ENCODE measurements at places on chromosomes 5 and 9. TPM values are rescaled to one million over a fixed set of nuclear protein-coding genes. Genes with fewer than 3 reads are reported as not detected.

The SVEP1 gene
- not detected for polyA plus RNA-seq

- no peak for DNase-seq
- H3K4me1 ChIP-seq = no peaks in the 10 kb centered on the region
- no peaks in the 10 kb centered on the region for H3K27me3 ChIP-seq
- H3K27ac ChIP-seq = no peak overlapping the region
- no peak overlapping the region for H3K4me3 ChIP-seq
These were observed 182.7 kb downstream of the SMC2 start for GRCh38 chr9:104276709-104277245.

The FLT4 gene
- polyA plus RNA-seq = 0.64 TPM

The NACC2 gene
- polyA plus RNA-seq = 0.92 TPM

GRCh38 chr5:40397976-40398375, 281.7 kb upstream of the PTGER4 start:
- no peaks in the 10 kb centered on the region for H3K27me3 ChIP-seq
- H3K36me3 ChIP-seq = no peaks in the 10 kb centered on the region
- no peak overlapping the region for H3K4me3 ChIP-seq
- no peak overlapping the region for H3K27ac ChIP-seq
- no peak for DNase-seq
